Astrocyte of the spinal cord (primary cell): ENCODE measurements at places on chromosomes 1 and 21.

GRCh38 chr1:55120538-55120937, 81.2 kb downstream of the PCSK9 start:
- DNase-seq = no peak

- peak; percentile 15 for DNase-seq
Observed at GRCh38 chr1:7576946-7577657, 194.0 kb upstream of the VAMP3 start.

DNA sequence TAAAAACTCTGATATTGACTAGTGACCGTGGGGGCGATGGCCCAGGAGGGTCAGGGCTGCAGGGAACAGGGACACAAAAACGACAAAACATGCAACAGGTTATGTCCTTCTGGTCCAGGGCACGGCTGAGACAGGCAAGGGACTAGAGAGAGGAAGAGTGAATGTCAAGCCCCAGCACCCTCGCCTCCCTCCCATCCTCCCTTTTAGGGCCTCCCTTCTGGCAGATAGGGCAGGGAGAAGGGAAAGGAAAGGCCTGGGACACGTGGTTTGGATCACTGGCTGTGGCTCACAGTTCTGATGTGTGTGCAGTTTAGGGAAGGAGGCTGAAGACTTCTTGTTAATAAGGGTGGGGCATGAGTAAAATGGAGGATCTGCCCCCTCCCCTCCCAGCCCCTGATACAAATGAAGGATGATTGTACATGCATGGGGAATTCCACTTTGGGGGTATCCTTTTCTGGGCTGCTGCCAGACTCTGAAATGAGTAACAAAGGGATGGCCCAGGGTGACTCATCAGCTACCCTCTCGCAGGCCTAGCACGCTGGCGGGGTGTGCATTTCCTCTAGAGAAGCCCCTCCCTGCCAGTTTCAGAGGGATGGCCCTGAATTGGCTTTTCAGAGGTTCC, 14.2 kb downstream of the CAPN2 start:
- DNase-seq = peak; percentile 96

DNA sequence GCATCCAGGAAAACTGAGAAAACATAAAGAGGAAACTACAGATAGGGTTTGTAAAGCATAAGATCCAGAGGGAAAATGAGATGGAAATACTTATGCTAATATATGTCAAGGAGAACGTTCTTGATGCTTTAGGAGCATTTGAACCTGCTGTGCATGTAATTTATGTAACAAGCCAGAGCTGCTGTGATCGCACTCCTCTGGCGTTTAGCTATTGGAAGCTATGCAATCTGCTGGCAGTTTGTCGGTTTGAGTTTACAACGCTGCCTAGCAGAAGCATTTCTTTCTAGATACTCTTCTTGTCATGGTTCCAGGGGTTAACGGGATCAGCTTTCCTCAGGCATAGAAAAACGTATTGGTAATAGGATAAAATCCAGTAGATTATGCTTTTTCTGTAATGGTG, 182.7 kb downstream of the KCNH1 start:
- DNase-seq = no peak

DNA sequence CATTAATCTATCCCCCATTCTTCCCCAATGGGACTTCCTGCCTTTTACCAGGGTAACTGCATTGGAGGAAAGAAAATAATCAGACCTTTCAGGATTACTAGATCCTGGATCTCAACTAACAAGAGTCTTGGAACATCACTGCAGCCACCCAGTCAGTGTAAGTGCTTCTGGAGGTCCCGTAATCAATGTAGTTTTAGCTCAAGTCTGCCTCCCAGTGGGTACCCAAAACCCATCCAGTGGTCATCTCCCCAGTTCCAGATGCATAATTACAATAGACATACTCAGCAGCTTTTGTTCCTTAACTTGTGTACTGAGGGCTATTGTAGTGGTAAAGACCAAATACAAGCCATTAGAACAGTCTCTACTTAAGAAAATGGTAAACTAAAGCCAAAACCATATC, 319.1 kb downstream of the GPATCH2 start:
- DNase-seq = no peak

- DNase-seq = no peak
Observed at GRCh38 chr1:221708076-221708571, 33.8 kb downstream of the DUSP10 start.

GRCh38 chr1:16155537-16156410, at the start of gene EPHA2:
EPHA2 (minus strand) TSS chr1:16156069; CDS start chr1:16155932, 137 bp downstream.
- peak; percentile 89 for DNase-seq

- no peak for DNase-seq
Observed at GRCh38 chr1:77956464-77956863, 22.4 kb downstream of the FUBP1 start.

GRCh38 chr1:112390775-112391602, 5.0 kb upstream of the CTTNBP2NL start:
- DNase-seq = peak; percentile 95

- DNase-seq = peak; percentile 19
Observed at GRCh38 chr1:172394141-172394751, 26.2 kb upstream of the C1orf105 start.

DNA sequence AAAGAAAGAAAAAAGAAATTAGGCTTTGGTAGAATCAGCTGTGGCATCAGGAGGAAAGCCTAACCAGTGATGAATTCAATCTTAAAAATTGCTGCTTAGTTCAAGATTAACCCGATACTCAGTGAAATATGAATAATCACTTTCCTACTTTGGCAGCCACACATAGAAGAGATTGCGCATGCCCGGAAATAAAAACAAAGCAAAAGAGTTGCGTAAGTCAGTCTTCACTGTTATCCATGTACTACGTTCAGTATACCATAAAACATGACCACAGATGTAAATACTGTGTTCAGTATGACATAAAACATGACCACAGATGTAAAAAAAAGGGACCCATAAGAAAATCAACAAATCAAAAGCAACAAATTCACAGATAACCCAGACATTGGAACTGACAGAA, 19.2 kb downstream of the CD1D start:
- DNase-seq = no peak

DNA sequence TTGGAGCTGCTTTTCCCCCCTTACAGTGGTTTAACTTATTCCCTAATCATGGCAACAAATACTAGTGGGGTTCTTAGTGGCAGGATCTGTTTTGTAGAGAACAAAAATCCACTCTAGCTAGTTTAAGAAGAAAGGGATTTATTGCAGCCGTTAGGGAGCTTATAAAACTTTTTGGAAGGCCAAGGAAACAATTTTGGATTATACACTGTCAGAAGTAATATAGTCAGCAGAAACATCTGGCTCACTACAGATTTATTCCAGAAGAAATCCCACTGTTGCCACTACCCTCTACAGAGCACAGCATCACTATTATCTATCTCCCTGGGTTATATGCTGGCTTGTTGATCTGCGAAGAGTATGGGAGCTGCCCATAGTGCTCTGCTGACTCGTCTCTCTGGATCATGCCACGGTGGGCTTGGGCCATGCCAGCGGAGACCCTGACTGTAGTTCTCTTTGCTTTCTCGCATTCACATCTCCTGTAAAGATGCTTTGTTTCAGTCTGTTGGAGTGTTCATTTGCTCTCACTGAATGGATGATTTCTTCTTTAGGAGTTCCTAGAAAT, 107.5 kb downstream of the ODF2L start:
- no peak for DNase-seq

GRCh38 chr1:117818456-117818855, 111.0 kb downstream of the GDAP2 start:
- no peak for DNase-seq

GRCh38 chr1:180586671-180587155, 27.9 kb downstream of the OVAAL start:
- DNase-seq = peak; percentile 61

DNA sequence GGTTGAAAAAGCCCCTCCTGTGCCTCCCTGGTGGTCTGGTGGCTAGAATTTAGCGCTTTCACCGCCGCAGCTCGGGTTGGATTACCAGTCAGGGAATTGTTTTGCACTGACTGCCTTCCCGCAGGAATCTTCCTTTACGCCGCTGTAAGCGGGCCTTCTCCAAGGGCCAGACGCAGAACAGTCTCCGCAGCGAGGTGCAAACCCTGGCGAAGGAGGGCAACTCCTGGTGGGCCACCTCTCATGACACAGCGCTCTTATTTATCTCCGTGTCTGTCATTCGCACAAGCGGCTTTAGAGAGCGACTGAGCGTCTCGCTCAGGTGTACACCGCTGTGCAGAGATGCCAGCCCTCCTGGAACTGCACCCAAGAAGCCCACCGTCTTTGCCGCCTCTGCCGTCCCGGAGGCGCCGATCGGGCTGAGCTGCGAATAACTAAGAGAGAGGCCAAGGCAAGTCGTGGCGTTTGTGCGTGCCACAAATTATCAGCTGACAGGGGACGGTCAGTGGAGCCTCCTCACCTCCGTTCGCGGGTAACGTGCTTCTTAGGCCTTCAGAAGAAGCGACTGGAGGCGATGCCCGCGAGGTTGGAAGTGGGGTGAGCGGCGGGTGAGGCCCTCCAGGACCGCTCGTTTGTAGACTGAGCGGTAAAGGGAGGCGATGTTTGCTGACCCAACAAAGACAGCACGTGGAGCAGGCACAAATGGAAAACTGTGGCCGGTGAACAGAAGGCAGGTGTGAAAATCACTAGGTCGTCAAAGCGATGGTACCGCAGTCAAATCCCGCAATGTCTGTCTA, 93.5 kb downstream of the PRKAB2 start:
- no peak for DNase-seq

DNA sequence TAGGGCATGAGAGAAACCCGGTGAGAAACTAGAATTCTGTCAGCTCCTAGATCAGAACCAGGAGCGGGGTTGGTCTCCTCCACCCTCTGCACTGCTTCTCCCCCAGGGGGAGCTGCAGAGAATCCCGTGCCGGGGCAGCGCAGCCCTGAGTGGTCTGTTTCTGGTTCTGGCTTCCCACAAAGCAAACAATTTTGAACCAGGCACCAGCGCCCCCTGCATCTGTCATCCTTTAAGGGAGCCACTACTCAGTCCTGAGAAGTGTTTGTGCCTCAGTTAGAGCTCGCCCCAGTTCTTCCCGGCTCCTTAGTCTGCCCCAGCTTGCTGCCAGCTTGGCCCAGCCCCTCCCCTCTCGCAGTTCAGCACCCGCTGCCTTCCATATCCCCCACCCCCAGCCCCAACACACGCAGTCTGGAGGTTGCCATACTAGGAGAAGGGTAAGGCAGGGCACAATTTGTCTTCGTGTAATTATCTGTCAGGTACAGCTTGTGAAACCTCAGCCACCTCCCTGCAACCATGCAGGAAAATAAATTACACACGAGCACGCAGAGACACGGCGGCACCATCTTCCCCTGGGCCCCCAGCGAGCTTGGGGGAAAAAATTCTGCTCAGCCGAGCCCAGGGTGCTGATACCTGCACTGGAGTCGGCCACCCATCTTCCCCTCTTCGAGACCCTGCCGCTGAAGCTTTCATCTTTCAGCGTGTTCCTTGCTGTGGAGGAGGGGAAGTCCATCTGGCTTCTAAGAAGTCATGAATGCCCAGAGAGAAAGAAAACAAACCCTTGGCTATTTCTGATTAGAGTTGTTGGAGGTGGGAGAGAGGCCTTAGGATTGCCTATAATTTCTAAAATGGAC, 62.6 kb upstream of the CD1D start:
- DNase-seq = peak; percentile 40

DNA sequence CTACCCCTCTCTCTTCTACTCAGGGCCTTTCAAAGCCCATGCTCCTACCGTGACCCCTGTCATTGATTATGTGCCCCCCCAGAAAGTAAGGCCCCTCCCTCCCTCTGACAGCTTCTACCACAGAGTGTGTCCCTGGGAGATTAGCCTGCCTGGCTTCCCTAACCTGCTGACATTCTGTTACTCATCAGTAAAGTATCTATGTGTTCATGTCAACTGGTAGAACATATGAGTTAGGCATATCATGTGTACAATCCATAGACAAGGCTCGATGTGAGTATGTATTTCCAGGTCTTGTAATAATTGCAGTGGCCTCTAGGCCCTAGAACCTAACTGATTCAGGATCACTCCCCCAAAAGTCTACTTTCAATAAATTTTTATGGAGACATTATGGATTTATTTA, 120.0 kb downstream of the GIPC2 start:
- DNase-seq = no peak

DNA sequence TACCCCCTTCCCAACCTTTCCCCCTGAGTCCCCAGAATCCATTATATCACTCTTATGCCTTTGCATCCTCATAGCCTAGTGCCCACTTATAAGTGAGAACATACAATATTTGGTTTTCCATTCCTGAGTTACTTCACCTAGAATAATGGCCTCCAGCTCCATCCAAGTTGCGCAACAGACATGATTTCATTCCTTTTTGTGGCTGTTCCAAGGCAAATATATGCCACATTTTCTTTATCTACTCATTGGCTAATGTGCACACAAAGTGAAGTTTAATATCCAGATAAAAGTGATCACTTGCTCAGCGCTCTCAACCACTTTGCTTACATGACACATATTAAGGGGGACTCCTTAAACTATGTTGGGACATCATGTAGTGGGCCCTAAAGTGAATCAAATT, 72.4 kb upstream of the TIAM1 start:
- peak; percentile 37 for DNase-seq

DNA sequence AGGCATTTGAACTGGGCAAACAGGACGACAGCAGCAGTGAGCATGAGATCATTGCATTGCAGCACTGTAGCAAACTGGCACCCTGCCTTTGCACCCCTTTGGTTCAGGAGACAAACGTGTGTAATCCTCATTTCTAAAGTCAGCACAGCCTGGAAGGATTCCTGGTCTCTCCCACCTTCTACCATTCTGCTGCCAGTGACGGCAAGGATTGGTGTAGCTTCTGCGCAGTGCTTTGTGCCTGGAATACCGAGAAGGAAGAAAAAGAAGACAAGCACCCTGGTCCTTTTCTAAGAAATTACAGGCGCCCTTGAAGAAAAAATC, 805.3 kb downstream of the USP25 start:
- peak; percentile 88 for DNase-seq

DNA sequence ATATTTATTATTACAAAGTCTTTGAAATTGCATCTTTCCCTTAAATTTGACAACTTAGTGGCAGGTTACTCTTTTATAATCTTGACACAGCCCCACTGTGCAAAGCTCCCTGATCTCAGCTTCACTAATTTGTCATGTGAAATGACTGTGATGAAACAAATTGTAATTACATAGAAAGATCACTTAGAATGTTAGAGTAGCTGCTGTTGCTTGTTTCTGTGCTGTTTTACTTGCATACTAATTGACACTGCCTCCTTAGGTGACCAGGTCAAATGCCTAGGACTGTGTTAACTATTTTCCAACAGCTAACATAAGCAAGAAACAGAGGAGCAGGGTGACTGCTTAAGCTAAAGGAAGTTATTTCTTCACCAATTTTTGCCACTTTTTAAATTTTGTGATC, 211.3 kb downstream of the ZNF326 start:
- DNase-seq = no peak
